ENCODE measurements at places on chromosomes 16 and 17.
A peak's percentile ranks its signal among the peaks of the same experiment; 100 is the strongest.

DNA sequence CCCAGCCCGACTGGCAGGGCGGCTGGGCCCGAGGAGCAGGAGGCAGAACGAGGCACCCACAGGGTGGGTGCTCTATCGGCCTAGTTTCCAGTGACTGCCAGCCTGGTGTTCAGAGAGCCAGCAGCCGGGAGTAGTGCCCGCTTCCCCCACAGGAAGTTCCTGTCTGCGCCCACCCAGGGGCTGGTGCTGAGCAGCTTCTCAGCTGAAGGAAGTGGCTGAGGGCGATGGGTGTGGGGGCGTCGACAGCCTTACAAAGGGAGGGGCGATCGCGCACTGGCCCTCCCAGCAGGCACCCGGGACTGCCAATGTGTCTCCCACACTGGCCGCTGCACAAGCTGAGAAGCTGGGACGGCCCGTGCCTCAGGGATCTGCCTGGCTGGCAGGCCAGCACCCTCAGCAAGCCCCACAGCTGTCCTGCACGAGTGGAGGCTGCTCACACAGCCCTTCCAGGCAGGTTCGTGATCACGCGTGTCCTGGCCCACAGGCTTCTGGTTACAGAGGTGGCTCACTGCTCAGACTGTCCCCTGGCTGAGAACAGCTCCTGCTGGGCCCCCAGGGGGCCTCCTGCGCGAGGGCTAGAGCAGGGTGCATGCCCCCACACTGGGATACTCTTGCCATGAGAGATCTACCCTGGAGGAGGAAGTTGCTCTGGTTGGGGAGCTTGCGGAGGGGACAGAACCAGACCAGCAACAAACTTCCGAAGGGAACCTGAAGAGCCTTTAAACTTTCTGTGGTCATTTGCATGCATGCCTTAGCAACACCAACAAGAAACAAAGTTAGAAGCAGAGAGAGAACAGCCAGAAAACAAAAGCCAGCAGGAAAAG, 2.5 kb downstream of the RNF166 start:
- no peak for DNase-seq

- DNase-seq: no peak
Observed at GRCh38 chr17:18011286-18011685, 27.7 kb downstream of the ATPAF2 start.

DNA sequence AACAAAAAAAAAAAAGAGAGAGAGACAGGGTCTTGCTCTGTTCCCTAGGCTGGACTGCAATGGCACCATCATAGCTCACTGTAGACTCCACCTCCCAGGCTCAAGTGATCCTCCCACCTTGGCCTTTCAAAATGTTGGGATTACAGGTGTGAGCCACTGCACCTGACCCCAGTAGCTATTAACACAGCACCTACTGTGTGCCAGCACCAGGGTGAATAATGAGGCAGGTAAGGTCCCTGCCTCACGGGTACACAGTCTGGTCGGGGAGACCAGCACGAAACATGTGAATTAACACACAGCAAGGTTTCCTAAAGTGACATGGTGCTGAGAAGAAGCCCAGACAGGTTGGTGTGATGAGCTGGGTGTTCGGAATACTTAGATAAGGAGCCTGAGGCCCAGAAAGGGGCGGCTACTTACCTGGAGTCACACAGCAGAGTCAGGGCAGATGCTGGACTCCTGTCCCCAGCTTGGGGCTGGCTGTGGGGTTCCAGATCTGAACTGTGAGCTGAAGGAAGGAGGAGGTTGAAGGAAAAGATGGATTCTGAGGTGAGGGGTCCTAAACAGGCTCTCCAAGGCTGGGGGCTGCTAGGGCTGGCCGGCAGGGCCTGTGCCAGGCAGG, 10.5 kb upstream of the FBXL19 start:
- DNase-seq: no peak

GRCh38 chr17:58684003-58684402, 7.8 kb downstream of the TEX14 start:
- DNase-seq: no peak

DNA sequence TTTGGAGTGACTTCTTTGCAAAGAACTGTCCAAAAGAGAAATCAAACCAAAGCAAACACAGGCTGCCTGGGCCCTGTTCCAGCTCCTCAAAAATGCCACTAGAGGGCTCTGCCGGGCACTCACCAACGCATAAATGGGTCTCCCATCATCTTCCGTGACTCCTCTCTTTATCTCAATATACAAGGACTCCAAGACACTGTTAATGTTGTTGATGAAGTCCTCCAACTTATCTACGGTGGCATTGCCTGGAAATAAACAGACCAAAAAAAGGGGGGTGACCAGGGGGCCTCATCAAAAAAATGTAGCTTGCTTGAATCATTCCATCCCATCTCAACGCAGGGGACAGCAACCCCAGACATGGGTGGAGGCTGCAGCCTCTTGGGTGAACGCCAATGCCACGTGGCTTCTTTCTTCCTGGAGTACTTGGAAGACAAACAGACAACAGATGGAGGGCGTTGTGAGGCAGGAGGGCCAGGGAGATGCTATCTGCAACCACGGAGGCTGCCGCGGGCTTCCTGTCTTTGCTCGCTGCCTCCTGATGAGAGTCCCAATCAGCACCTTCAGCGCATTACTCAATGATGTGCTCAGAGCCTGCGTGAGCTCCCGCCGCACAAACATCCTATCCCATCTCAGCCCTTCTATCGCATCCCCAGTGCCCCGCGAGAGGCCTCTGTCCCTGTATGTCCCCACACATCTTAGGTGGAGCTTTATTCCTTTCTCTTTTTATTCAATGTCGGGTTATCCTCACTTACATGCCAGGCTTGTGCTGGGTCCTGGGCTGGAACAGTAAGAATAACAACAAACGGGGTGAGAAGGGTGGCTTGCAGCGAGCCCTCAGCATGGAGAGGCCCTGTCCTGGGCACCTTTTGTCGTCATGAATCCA, 32.0 kb downstream of the KDM8 start:
- peak; percentile 73 for DNase-seq

- DNase-seq: peak; percentile 81
Observed at GRCh38 chr16:25109643-25110042, 1.9 kb upstream of the LCMT1 start.

DNA sequence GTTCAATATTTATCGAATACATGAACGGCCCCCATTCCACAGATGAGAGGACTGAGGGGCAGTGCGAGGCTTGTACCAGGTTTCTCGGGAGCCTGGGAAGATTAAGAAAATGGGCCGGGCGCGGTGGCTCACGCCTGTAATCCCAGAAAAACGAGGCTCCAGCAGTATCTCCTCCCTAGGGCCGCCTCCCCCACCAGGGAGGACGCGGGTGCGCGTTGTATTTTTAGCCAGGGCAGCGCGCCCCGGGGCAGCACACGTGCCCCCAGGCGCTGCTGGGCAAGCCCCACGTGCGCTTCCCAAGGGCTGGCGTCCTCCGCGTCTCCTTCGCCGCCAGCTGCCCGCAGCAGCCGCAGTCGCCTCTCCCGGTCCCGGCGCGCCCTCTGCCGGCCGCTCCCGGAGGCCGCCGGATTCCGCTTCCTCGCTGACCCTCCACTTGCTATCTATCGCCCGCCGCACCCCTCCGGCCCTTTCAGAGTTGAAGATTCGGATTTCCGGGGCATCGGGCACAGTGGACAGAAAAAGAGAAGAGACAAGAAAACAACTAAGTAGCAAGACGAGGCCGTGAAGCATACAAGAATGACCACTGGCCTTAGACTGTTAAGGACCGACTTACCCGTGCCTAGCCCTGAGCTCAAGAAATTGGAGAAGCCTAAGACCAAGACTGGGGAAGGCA, 1.9 kb upstream of the YBX2 start:
- peak; percentile 40 for DNase-seq

- DNase-seq: peak; percentile 72
Observed at GRCh38 chr16:67181346-67181745, 2.4 kb downstream of the MATCAP1 start.

GRCh38 chr17:63961355-63962212, 11.1 kb downstream of the SCN4A start:
- DNase-seq: no peak

DNA sequence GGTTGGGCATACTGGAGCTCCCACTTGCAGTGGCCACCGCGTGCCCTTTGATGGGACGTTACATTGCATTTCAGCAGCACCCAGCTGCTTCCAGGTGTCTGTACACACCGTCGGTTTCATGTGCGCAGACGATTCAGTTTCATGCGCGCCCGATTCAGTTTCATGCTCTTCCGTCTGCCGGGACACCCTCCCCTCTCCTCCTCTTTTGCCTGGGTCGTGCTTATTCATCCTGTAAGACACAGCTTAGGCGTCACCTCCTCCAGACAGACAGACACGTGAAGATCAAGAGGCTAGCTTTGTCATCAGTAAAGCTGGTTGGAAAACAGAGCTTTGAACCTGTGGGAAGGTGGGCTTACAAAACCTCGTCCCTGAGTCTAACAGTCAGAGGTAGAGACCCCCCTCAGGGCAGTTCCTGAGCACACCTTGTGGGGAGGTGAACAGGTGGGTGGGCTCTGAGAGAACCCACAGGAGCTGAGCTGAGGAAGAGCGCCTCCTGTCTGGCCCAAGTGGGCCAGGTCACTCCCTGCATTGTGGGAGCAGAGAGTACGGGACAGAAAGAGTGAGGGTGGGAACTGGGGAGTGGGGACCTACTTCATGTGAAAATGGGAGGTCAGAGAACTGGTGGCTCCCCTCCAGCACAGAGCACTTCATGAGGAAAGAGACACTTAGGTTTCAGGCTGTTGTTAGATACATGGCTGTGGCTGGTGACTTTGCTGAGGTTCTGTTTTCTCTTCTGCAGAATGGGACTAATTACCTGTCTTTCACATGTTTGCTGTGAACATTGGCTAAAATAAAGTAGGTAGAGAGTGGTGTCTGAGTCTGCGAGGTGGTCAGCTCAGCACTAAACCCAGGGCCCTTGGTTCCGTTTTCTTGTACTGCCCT, 122.1 kb downstream of the SNX29 start:
- no peak for DNase-seq

GRCh38 chr16:27281243-27281642, 12.7 kb upstream of the NSMCE1 start:
- no peak for DNase-seq

GRCh38 chr17:66698270-66698669, 136.6 kb upstream of the CACNG5 start:
- DNase-seq: no peak

- no peak for DNase-seq
Observed at GRCh38 chr17:9072696-9073339, 51.5 kb downstream of the NTN1 start.

- peak; percentile 31 for DNase-seq
Observed at GRCh38 chr16:56874800-56875199, 9.8 kb downstream of the SLC12A3 start.

GRCh38 chr17:42586514-42587230, 9.1 kb upstream of the PSMC3IP start:
- no peak for DNase-seq

DNA sequence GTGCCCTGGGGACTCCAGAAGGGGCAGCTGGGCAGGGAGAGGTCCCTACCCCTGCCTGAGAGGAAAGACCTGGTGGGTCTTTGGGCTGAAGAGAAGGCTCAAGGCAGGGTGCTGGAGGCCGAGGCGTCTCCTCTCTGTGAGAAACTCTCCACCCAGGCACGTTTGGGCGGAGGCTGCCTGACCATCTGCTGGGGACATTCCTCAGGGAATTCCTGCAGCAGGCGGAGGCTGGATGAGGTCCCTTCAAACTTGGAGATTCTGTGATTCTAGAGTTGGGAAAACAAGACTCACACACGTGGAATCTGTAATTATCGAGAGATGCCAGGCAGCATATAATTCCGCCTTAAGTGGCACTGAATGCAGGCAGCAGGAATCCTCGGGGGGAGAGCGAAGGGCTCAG, 21.1 kb upstream of the PHF12 start:
- DNase-seq: no peak

GRCh38 chr17:68519911-68520310, 7.7 kb downstream of the PRKAR1A start:
- DNase-seq: peak; percentile 15

DNA sequence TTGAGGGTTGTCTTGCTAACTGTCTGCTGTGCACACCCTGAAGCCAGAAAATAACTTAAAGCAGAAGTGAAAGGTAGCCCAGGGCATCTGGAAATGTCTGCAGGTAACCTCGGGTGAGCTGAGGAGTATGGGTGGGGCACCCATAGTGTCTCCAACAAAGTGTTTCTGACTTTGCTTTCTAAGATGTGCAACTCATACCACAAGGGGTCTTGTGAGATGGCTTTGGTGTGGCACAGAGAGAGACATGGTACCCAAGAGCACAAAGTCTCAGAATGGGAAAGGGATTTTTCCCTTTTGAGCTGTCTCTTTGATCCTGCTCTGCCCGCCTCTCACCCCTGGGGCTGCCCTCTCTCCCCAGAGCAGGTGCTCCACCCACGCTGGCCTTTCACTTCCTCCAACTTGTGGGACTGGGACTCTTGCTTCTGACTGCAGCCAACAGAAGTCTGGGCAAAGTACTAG, 6.9 kb downstream of the CHD9 start:
- DNase-seq: no peak

- DNase-seq: no peak
Observed at GRCh38 chr16:4514606-4515005, 24.0 kb downstream of the CDIP1 start.

- DNase-seq: no peak
Observed at GRCh38 chr17:77444984-77445759, 304.4 kb downstream of the SEC14L1 start.

GRCh38 chr16:22206842-22207714, 1.0 kb downstream of the EEF2K start:
- peak; percentile 53 for DNase-seq

DNA sequence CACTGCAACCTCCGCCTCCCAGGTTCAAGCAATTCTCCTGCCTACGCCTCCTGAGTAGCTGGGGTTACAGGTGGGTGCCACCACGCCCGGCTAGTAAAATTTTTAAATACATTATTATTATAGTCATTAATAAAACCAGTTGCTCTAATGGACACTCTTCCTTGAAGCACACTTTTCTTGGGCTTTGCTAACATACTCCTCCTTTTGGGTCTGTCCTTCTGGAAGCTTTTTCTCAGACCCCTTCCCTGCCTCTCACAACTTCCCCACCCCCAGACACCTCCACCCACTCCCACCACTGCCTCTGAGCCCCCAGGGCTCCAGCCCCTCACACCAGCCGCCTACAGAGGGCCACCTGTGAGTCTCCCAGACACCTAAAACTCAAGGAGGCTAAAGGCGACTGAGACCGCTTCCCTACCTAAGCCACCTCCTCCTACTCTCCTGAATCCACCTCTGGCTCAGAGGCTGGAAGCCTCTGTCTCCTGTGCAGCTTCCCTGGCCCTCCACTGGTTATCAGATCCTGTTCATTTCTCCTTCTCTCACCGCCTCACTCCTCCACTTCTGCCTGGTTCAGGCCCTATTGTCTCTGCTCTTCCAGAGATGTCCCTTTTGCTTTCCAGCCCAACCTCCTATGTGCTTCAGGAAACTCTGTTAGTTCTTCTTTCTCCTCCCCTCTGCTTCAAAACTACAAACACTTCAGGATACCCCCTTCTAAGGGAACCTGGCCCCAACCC, 2.1 kb upstream of the CUEDC1 start:
- no peak for DNase-seq

DNA sequence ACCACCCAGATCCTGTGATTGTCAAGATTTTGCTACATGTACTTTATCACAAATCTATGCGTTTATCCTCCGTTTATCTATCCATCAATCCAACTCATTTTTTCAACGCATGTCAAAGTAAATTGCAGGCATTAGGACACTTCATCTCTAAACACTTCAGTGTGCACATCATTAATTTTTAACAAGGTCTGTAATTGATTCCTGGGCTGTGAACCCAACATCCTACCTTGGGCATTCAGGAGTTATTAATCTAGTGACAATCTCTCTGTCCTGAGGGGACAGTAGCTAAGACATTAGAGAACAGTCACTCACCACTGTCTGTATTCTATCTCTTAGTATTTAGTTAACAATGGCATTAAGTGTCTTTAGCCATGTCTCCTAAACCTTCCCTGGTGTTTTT, 264.7 kb downstream of the SOX9 start:
- no peak for DNase-seq

- DNase-seq: no peak
Observed at GRCh38 chr17:81063106-81064093, 28.4 kb downstream of the BAIAP2 start.

- DNase-seq: no peak
Observed at GRCh38 chr16:66442502-66443268, 15.6 kb downstream of the BEAN1 start.

Data from astrocyte of the cerebellum (primary cell).